Stimulated activated CD4-positive, alpha-beta T cell treated with anti-CD3 and anti-CD28 coated beads, Interleukin-4, amount 100 ng/mL, for 24 hours (primary cell): ENCODE measurements at places on chromosomes 7 and 10.

GRCh38 chr10:33129996-33130386 lies 172.0 kb upstream of the ITGB1 start:
- DNase-seq, result no peak

GRCh38 chr10:60135020-60135419 lies 228.7 kb upstream of the CCDC6 start:
- DNase-seq, result no peak

GRCh38 chr7:19375976-19376375 lies 230.8 kb upstream of the FERD3L start:
- DNase-seq, result no peak

DNA sequence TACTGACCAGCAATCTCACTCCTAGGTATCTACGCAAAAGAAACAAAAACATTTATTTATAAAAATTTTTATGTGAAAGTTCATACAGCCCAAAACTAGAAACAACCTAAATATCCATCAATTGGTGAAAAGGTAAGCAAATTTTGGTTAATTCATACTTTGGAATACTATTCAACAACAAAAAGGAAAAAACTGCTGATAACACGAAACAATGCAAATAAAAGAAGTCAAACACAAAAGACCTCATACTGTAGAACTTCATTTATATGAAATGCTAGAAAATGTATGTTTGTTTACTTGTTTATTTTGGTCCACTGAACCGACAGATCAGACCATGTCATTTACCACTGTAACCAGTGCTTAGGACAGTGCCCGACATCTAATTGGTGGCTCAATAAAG lies 60.3 kb downstream of the USP6NL start:
- no peak for DNase-seq

DNA sequence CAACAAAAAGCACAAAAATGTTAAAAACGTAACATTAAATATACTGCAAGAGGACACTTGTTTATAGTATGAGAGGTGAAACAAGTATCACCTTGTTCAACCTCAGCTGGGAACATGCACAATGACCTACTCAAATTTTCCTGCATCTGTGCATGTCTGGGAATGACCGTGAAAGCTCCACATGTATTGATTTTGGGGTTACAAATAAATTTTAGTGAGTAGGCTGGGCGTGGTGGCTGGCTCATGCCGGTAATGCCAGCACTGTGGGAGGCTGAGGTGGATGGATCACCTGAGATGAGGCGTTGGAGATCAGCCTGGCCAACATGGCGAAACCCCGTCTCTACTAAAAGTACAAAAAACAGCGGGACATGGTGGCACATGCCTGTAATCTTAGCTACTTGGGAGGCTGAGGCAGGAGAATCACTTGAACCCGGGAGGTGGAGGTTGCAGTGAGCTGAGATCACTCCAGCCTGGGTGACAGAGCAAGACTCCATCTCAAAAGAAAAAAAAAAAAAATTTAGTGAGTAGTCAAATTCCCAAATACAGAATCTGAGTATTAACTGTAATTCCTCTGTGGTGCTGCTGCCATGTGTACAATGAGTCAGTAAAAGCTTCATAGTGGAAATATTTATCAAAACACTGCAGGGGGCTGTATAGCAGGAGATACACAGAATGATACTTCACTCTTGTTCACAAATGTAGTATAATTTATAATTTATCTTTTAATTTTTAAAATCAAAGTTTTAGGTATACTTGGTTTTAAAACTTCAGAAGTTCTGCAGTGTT lies 41.1 kb downstream of the SUGCT start:
- DNase-seq, result no peak

DNA sequence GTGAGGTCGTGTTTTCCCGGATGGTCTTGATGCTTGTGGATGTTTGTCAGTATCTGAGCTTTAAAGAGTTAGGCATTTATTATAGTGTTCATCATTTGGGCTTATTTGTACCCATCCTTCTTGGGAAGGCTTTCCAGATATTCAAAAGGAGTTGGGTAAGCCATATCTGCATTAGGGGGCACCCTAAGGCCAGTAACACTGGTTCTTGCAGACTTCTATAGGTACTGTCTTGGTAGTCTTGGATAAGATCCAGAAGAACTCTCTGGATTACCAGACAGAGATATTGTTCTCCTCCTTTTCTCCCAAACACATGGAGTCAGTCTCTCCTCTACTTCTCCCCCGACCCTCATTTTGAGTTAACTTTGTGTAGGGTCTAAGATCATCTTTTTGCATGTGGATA lies 92.8 kb downstream of the SDK1 start:
- DNase-seq, result no peak
